ENCODE measurements at places on chromosomes 12 and 14. TPM values are rescaled to one million over a fixed set of nuclear protein-coding genes. Genes with fewer than 3 reads are reported as not detected.

Gene PRIM1
- 16.5 TPM for polyA plus RNA-seq

Gene LBHD2
- polyA plus RNA-seq, result 0.44 TPM

Gene C1R
- polyA plus RNA-seq, result 31.7 TPM

Gene MGP
- polyA plus RNA-seq, result 28.7 TPM

Gene GLS2
- polyA plus RNA-seq, result 10.8 TPM

Gene LIN7A
- 18.5 TPM for polyA plus RNA-seq

Gene SPIC
- not detected for polyA plus RNA-seq

Measured in spinal cord (tissue), 10 donors.